ENCODE measurements at places on chromosomes 5 and 9.

GRCh38 chr9:123450996-123451395 lies 95.0 kb downstream of the CRB2 start:
- DNase-seq, result no peak

- no peak for DNase-seq
Measured at GRCh38 chr9:83633255-83633654, 10.3 kb downstream of the IDNK start.

- no peak for DNase-seq
Measured at GRCh38 chr5:187042-187431, 4.3 kb upstream of the LRRC14B start.

GRCh38 chr5:71996789-71997188 lies 110.5 kb upstream of the MAP1B start:
- no peak for DNase-seq

DNA sequence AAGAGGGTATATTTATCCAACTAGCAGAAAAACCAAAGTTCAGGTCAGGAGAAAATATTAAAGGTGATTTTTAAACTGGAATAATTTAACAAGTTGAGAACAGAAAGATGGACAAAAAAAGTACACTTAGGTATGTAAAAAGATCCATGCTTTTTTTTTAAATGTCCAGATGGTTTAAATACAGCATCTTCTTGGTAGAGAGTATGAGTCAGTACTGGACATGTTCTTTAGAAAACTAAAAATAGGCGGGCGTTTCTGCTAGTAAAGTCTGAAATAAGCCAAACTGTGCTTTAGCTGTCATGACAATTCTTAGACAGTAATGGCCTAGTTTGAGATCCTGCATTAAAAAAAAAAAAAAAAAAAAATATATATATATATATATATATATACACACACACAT lies 255.9 kb upstream of the ST8SIA4 start:
- no peak for DNase-seq

- DNase-seq, result no peak
Measured at GRCh38 chr5:36371366-36371765, 69.7 kb upstream of the RANBP3L start.

- no peak for DNase-seq
Measured at GRCh38 chr5:130000460-130000859, 96.2 kb downstream of the CHSY3 start.

DNA sequence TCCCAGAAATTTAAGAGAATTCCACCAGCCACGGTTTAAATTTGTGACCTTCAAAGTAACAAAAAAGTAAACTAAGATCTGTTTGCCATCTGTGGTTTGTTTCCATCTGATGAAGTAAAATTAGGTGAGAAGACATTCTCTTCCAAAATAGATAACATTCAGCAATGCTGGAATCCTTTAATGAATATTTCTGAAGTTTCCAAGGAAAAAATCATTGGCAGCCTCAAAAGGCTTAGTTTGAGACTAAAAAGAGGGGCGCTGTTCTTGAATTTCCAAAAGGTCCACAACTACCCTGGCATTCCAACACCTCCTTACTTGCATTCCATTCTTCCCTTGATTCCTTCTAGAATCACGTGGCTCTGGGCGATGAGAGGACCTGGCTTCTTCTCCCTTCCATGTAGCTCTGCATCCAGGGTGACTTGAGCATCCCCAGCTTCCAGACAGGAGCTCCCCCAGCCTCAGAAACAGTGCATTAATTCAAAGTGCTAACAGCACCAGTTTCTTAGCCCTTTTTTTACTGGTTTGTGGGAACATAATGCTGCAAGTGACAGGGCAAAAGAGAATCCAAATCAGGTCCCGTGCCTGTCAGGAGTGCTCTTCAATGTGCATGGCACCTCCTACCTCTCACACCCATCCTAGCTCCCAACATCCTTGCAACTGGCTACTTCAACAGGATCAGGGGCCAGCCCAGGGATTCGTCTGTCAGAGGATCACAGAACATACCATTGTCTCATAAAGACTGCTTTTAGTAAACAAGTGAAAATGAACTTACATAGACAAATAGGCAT lies 191.5 kb upstream of the S1PR3 start:
- no peak for DNase-seq

DNA sequence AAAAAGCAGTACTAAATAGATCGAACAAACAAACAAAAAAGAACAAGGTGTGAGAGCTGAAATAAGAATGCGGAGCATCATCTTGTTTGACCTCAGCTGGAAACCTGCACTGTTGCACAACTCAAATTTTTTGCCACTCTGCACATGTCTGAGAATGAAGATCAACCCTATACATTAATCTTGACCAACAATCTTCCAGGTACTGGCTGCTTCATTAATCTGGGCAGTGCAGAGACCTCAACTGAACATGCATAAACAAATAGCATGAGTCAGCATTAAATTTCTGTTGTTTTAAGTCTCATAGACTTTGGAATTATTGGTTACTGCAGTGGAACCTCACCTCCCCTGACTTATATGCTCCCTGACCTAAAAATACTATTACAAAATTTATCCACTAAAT lies 114.6 kb upstream of the FTMT start:
- DNase-seq, result peak; percentile 1

DNA sequence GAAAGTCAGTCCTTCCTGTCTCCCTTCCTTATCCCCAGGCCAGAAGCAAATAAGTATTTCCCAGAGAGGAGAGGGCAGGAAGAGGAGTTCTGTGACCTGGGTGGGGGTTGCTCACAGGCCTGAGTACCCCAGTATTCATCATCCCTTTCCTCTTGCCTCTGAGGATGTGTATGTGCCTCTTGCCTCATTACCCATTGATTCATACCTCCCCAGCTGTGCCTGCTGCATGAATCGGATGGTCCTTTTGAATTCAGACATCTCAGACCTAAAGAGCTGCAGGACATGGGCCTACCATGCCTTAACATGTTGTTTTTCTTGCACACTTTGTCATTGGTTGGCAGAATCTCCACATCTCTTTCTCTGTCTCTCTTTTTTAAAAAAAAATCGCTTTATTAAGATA lies 112.8 kb upstream of the SHB start:
- DNase-seq, result peak; percentile 26

DNA sequence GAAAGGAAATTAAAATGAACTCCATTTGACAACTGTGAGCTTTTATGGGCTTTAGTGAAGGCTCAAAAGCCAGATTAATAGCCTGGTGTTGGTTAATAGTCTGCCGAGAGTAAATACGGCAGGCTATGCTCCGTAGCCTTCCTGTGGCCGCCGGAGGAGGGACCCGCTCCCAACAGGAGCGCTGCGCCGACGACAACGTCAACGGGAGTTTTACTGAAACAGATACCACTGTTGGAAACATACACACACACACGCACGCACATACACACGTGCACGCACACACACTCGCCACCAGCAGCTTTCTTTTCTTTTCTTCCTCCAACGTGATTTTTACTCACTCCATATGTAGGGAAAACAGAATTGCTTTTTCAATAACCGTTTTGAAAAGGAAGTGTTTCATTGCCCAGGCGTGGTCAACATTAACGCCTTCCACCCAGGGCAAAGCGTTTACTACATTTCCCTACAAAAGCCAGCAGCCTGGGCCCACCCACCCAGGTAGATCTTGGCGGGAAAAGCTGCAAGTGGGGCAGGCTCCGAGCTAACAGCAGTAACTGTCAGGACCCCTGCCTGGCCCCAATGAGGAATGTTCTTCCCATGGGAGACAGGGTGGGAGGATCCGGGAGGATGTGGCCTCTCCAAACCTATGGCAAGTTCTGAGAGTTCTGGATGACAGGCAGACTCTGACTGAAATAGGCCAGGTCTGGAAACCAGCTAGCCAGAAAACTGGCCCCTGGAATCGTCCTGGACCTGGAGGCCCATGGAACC lies 72.3 kb downstream of the PAX5 start:
- DNase-seq, result peak; percentile 11

- DNase-seq, result no peak
Measured at GRCh38 chr5:77629509-77630113, 8.9 kb downstream of the OTP start.

- DNase-seq, result no peak
Measured at GRCh38 chr5:36026706-36027465, 35.7 kb upstream of the UGT3A1 start.

GRCh38 chr5:109041317-109041716 lies 293.6 kb downstream of the FER start:
- no peak for DNase-seq

- DNase-seq, result peak; percentile 50
Measured at GRCh38 chr9:107650321-107650720, 160.8 kb upstream of the KLF4 start.

GRCh38 chr5:61333321-61333953 lies 1.4 kb downstream of the ZSWIM6 start:
- DNase-seq, result no peak

DNA sequence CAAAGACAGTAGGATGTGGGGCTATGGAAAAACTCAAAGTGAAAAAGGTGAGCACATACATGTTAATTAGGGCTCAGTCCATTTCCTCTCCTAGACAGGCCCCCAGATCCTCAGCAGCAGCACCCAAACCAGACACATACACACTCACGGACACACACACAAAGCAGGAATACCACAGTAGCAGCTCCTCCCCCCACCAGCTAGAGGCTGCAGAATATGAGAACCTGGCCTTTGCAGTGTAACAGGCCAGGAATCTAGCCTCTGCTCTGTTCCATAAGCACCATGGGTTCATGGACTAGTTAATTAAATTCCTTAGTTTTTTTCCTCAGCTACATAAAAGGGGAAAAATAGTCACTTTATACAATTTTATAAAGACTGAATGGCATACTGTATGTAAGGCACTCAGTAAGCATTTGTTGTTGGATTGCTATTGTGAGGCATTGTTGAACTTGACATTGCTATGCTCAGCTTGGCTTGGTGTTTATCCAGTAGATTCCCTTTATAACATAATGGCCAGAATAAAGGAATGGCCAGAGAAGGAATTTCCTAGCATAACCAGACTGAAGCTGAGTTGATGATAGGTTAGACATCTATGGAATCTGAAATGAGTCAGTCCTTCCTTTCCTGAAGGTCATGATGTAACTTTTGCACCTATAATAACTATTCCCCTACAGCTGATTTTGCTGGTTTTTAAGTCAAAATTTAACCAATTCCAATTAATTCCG lies 186.8 kb downstream of the SEMA5A start:
- DNase-seq, result peak; percentile 87

DNA sequence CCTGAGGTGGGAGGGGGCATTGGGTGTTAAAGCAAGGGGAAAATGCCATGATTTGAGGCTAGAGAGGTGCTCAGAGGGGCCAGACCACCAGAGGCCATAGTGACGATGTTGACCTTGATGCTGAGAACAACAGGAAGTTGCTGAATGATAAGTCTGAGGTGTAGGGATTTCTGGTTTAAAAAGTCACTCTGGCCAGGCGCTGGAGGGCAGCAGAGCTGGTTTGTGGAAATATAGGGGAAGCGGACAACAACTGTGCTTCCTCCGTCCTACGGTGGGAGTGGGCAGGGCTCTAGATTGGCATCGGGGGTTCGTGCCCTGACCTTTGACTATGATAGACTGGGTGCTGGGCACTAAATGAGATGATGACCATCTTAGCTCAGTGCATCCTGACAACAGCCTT lies 44.7 kb downstream of the STOM start:
- no peak for DNase-seq

GRCh38 chr5:144972317-144972716 lies 801.6 kb downstream of the KCTD16 start:
- no peak for DNase-seq

DNA sequence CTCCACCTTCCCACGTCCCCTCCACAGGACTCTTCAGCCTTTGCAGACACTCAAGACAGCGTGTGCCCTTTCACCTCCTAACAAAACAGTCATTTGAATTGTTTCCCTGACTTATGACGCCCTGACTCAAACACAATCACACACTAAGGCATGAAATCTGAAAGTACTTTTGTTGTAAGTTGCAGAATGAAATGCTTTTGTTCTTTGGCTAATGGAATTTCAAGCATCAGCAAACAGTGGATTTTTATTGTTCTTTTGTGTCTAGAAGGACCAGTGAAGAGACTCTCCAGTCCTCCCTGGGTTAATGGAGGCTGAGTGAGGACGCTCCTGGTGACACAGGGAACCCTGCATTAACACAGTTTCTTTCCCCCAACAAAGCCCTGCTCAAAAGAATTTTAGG lies 380.1 kb downstream of the CTNND2 start:
- DNase-seq, result no peak

- DNase-seq, result no peak
Measured at GRCh38 chr5:161600156-161600555, 53.6 kb upstream of the GABRB2 start.

GRCh38 chr9:72951520-72952380 lies 1.1 kb downstream of the ALDH1A1 start:
- no peak for DNase-seq

- no peak for DNase-seq
Measured at GRCh38 chr9:21265421-21266189, 25.8 kb upstream of the IFNA14 start.

GRCh38 chr9:23754551-23754950 lies 71.5 kb downstream of the ELAVL2 start:
- DNase-seq, result no peak

GRCh38 chr9:116587919-116588318 lies 99.2 kb upstream of the TRIM32 start:
- no peak for DNase-seq

GRCh38 chr5:147410496-147411358 lies 99.1 kb downstream of the DPYSL3 start:
- DNase-seq, result no peak

- DNase-seq, result no peak
Measured at GRCh38 chr9:38091310-38092199, 22.5 kb upstream of the SHB start.

GRCh38 chr9:132543251-132543650 lies 39.2 kb upstream of the BARHL1 start:
- DNase-seq, result no peak

GRCh38 chr9:93612052-93612795 lies 35.8 kb downstream of the PHF2 start:
- DNase-seq, result no peak

GRCh38 chr5:10109299-10109698 lies 140.4 kb downstream of the ATPSCKMT start:
- no peak for DNase-seq

GRCh38 chr9:87564791-87565241 lies 67.1 kb downstream of the DAPK1 start:
- no peak for DNase-seq

- DNase-seq, result peak; percentile 99
Measured at GRCh38 chr5:36657563-36657995, 51.2 kb downstream of the SLC1A3 start.
